ENCODE measurements at places on chromosomes 2 and 18.

GRCh38 chr2:197889041-197889440 is 84.6 kb downstream of the PLCL1 start:
- peak; percentile 58 for DNase-seq

- no peak for DNase-seq
Measured at GRCh38 chr18:50695431-50696176, 124.2 kb downstream of the MRO start.

DNA sequence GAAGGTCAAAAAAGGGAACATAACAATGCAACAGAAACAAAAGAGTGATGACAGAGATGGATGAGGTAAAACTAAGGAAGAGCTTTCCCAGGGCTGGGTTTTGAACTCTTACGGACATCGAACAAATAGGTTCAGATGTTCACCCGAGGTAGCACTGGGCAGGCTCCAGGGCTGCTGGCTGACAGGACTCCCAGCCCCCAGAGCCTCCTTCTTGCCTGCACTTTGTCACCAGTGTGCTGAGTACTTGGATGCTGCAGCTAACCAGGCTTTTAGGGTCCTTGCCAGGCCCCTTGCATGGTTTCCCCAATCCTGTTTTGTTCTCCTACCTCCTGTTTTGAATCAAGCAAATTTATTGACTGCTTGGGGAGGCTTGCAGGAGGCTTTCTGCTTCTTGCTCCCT is 322.9 kb downstream of the DYSF start:
- DNase-seq: no peak

- DNase-seq: no peak
Measured at GRCh38 chr2:170084820-170085491, 93.0 kb upstream of the MYO3B start.

- DNase-seq: no peak
Measured at GRCh38 chr2:68226794-68227193, 25.5 kb downstream of the PPP3R1 start.

DNA sequence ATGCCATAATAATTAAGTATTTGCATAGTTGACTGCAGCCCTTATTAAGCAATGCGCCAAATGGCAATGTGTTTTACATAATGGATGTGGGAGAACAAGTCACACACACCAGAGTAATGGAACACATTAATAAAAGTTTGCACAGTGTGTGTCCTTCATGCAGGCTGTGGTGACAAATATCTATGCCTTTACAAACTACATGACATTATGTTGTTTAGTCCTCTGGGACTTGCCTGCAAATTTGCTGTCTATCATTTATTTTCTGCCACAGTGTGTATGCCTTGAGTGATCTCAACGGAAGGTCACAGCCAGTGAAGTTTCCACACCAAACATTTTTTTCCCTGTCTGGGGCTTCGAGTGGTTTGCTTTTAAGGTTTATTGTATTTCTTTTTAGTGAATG is 175.2 kb upstream of the TMEFF2 start:
- no peak for DNase-seq

DNA sequence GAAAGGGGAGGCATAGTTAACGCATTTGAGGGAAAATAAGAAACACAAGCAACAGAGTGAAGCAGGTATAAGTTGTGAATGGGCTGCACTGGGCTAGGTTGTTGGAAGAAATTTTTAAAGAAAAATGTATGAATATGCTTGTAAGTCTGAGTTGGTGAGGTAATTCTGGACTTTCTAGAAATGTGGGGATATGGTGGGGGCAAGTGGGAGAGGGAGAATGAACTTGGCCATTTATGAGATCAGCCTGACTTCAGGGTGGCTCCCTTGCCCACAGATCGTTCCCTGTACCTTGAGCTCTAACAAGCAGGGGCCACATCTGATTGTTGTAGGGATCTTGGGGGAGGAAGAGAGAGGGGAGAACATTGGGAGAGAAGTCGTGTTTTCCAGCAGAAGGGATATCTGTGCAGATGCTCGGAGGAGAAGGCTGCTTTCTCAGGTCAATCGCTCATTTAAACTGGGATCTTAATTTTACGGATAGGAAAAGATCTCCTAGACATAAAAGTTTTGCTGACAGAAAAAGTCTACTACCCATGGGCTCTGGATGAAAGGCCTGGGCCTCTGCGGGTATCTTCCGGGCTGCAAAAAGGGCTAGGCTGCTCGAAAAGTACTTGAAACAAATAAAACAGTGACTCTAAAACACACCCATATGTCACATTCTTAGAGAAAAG is 42.5 kb upstream of the FZD5 start:
- DNase-seq: no peak

DNA sequence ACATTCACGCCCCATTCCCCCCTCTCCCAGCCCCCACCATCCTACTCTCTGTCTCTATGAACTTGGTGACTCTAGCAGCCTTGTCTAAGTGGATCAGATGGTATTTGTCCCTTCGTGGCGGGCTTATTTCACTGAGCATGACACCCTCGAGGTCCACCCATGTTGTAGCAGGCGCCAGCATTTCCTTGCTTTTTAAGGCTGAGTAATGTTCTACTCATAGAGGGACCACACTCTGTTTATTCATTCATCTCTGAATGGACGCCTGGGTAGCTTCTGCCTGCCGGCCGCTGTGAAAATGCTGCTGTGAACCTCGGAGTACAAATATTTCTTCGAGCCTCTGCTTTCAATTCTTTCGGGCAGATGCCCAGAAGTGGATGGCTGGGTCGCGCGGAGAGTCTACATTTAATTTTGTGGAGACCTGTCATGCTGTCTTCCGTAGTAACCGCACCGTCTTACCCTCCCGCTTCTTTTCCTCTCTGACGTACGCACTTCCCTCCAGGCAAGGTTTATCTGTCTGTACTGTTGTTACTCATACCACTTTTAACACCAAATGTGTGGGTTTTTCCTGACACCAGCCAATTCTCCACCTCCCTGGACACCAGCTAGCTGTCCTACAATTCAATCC is 5.6 kb downstream of the CROCC2 start:
- DNase-seq: no peak

DNA sequence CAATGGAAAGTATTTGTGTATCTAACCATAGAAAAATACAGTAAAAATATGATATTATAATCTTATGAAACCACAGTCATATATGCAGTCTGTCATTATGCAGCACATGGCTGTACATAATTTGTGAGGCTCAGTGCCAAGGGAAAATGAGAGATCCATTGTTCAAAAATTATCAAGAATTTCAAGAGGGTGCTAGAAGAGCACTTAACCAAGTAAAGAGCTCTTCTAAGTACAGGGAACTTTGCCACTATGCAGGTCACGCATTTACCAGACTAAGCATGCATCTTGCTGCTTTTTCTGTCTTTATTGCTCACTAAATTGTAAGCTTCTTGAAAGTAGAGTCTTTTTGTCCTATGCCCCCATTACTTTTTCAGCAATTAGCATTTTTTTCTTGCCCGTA is 438.0 kb downstream of the LRP1B start:
- no peak for DNase-seq

DNA sequence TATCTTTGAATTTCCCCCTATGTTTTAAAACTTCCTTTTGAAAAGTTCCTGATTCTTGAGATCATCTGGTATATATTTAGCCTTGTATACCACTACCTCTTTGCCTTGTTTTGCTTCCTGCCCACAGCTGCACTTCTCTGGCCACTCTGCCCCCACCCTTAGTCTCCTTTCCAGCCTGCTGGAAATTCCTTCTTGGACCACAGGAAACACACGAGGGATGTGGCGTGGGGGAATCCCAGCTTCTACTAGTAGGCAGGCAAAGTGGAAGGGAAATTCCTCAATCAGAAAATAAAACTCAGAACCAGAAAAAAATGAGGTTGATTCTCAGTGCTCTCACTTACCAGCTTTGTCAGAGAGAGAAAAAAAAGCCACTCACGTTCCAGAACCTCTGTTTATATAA is 13.4 kb downstream of the IL18RAP start:
- peak; percentile 27 for DNase-seq

DNA sequence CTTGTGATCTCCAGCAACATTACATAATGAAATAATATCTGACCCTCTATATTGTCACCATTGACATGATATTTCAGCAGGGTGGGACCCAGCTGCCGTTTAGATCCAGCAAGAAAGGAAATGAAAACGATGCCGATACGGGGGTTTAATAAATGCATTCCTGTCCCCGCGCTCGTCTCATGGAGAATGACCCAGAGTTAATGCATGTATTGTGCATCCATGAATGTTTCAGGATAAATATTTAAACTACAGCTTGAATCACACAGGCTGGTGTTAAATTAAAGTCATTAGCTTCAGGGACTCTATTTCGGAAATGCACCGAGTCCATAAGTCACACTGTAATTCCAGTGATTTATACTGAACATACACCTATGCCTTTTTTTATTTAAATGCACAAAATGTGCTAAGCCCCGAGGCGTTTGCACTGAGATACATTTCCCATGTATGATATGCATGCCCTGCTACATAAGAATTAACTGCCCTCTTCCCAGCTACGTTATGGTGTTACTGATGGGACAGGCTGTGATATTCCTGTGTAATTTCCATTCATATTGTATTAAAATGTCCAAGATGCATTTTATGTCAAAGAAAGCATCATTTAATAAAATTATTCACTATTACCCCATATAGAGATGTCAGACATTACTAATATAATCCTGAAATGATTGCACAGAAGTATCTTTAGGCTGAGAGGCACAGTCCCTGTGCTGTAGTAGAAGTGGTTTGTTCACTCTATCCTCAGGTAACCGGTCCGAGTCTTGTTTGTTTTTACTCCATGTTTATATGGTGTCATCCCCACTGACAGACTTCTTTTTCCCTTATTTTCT is 109.3 kb upstream of the ZNF516 start:
- no peak for DNase-seq

DNA sequence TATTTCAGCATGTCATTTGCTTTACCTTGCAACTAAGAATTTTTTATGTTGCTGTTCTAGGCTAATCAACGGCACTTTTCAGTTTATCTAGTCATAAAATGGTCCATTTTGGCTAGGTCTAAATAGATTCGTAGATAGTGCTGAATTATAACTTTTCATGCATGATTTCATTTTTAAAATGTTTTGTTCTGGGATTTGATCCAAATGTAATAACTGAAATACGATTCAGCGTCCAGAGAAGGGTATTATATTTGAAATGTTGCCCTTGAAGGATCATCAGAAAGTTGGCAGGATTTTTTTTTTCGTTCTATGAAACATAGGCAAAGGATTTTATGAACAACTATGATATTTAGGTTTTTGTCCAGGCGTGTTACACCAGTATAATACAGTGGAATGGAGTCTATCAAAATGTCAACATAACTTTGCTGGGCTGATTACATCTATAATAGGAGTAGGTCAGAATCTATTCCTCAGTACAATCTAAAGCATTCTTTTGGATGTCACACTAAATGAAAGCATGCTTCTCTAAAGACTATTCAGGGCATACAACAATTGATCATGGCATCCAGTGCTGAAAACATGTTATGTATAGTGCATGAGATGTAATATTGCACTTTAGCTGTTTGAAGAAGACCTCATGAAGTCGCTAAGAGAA is 24.8 kb downstream of the TTC27 start:
- DNase-seq: no peak

DNA sequence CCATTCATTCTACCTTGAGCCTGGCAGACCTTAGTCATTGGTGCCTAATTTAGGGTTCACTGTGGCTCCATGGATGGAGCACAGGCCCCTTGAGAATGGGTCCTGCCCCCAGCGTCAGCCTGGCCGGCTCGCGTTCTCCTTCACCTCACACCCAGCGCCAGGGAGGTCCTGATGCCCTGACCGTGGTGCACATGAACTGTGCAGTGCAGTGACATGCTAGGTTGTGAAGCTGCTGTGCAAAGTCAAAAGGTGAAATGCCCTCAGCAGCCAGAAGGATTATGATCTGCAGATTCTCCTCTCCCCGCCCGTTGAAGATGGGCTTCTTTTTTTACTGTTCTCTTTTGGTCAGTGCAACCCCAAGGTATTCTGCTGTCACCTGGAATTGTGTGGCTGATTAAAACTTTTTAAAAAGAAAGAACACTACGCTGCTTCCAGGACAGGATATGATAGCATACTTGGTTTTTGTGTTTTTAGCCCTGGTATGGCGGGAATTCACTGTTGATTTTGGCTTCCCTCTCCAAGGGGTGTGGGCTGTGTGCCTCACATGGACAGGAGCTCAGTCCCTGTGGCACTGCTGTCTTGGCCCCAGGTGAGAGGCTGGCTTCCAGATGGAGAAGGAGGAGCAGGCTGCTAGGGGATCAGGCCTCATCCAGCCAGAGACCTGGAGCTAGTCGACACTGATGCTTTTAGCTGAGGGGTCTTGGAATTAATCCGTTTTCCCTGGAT is 49.4 kb upstream of the MCFD2 start:
- no peak for DNase-seq

DNA sequence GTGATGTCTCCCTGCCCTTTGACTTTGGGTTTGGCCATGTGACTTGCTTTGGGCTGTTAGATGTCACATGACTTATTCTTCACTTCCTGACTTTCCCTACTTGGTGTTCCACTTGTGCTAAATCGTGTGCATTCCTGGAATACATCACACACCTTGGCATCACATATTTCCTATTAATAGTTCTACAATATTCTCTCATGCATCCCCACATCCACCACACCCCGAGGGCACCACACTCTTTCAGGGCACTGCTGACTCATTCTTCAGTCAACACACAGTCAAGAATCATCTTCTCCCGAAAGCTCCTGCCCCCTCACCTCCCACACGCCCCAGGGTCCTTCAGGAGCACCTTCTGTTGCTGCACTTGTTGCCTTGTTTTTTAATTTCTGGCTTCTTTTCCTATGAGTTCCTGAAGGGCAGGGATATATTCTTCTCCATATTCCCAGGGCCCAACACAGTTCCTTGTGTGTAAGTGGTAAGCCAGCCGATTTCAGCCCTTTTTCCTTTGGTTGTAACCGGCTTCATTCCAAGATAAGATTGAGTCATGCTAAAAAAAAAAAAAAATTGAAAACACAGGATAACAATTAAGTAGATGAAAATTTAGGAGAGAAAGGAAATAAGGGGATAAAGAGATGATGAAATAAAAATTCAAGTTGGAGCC is 341.4 kb downstream of the SLC4A3 start:
- no peak for DNase-seq
